ENCODE measurements at places on chromosomes 11 and 22.

- no peak for DNase-seq
These were observed 642 bp upstream of the PIK3C2A start for GRCh38 chr11:17208257-17208999.

DNA sequence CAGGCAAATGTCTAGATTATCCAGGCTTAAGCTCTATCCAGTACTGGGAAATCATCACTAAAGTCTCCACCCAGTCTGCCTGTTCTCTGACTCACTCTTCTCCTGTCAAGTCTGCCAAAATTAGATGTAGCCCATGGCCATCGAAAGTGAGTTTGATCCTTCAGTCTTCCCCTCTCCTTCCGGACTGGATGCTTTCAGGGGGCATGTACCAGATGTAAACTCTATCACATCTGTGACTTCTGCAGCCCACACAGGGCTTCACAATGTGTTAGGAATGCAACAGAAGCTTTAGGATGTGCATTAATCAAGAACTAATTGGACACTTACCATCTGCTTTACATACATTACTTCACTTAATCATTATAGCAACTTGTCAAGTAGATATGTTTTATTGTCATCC, 12.3 kb downstream of the ME3 start:
- no peak for DNase-seq

DNA sequence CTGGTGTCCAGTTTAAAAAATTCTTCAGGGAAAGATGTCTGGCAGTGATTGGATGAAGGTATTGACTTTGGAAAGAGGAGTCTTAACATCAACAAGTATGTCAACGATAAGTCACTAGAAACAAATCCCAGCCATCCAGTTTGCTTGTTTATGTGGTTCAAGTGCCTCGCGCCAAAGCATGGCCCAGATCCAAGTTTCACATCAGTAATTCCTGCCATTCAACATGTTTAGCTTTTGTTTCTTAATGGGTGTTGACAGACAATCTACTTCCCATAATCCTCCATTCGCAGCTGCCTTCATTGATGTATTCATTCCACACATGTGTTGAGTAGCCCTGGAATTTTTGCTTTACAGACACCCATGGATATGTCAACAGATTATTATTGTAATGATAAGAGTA, 77.8 kb downstream of the UBASH3B start:
- no peak for DNase-seq

- no peak for DNase-seq
These were observed 12.5 kb downstream of the PATZ1 start for GRCh38 chr22:31333641-31334040.

GRCh38 chr11:47592970-47593369, 1.2 kb downstream of the C1QTNF4 start:
- DNase-seq, result no peak

DNA sequence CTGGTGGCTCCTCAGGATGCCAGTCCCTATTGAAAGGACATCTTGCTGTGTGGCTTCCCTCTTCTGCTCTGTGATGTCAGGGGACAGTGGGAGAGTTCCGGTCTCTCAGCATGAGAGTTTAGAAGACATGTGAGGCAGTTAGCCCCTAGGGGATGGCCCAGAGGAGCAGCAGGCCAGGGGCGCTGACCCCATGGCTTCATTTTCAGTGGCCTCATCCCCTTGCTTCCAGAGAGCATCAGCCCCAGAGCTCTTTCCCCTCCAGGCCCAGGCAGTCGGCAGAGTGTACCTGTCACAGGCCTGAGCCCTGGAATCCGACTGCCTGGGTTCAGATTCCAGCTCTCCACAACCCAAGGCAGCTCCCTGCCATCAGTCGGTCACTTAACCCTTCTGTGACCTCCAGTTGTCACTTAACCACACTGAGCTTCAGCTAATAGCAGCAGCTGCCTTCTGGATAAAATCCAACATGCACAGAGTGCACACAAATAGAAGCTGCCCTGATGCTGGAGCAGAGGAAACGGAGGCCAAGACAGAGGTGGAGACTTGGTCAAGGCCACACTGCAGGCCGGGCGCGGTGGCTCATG, 14.1 kb upstream of the LRRC10B start:
- no peak for DNase-seq

DNA sequence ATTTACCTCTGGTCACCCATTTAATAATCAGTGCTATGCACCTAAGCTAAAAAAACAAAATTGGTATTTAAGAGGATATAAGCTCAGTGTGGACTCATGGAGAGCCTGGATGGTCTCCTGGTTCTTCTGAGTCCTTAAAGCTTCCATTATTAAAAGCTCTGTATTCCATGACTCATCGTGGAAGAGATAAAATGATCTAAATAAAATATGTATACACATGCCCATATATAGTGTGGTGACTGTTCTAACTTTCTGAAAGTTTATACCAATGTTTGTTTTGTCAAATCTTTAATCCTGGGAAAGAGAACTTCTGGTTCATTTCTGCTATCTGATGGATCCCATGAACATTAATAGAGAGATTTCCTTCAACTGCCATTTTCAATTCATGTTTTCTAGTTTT, 375.9 kb downstream of the GUCY1A2 start:
- DNase-seq, result no peak

All from right forelimb (tissue), 1 donor.